ENCODE measurements at places on chromosomes 7 and 10. TPM values are rescaled to one million over a fixed set of nuclear protein-coding genes. Genes with fewer than 3 reads are reported as not detected.

CPED1 gene
- 44.1 TPM for polyA plus RNA-seq

C1QL3 gene
- 3.4 TPM for polyA plus RNA-seq

OGDHL gene
- polyA plus RNA-seq, result 38.1 TPM

METTL27 gene
- 6.4 TPM for polyA plus RNA-seq

PPP1R17 gene
- not detected for polyA plus RNA-seq

CWF19L1 gene
- polyA plus RNA-seq, result 31.8 TPM

SLC13A1 gene
- 22.8 TPM for polyA plus RNA-seq

DYNC1I1 gene
- polyA plus RNA-seq, result 0.43 TPM

SDK1 gene
- 8.2 TPM for polyA plus RNA-seq

GOLGA7B gene
- polyA plus RNA-seq, result 0.63 TPM

KLLN gene
- 1.3 TPM for polyA plus RNA-seq

CUZD1 gene
- polyA plus RNA-seq, result 1.4 TPM

All from right renal pelvis (tissue), 4 donors.